ENCODE measurements at places on chromosomes 7 and 10. TPM values are rescaled to one million over a fixed set of nuclear protein-coding genes. Genes with fewer than 3 reads are reported as not detected.

CDH23 gene
- 0.31 TPM for total RNA-seq

CCL24 gene
- total RNA-seq, result not detected

XRCC2 gene
- 0.20 TPM for total RNA-seq

CCDC172 gene
- total RNA-seq, result not detected

SHTN1 gene
- 2.4 TPM for total RNA-seq

AQP1 gene
- 3.8 TPM for total RNA-seq

DENND2A gene
- total RNA-seq, result 3.2 TPM

STX1A gene
- 11.1 TPM for total RNA-seq

FAM25G gene
- total RNA-seq, result not detected

ZNF239 gene
- 5.0 TPM for total RNA-seq

SGCE gene
- 143 TPM for total RNA-seq

DTX2 gene
- 7.8 TPM for total RNA-seq

NOS3 gene
- total RNA-seq, result 3.1 TPM

TAS2R41 gene
- total RNA-seq, result not detected

SLC13A4 gene
- not detected for total RNA-seq

LEP gene
- total RNA-seq, result not detected

TMEM229A gene
- 7.6 TPM for total RNA-seq

TCAF2 gene
- total RNA-seq, result 5.4 TPM

DNAJC30 gene
- total RNA-seq, result 9.0 TPM

TMEM196 gene
- total RNA-seq, result not detected

Data from cardiac ventricle fibroblast (primary cell).